ENCODE measurements at places on chromosomes 7 and 10. TPM values are rescaled to one million over a fixed set of nuclear protein-coding genes. Genes with fewer than 3 reads are reported as not detected.

DNA sequence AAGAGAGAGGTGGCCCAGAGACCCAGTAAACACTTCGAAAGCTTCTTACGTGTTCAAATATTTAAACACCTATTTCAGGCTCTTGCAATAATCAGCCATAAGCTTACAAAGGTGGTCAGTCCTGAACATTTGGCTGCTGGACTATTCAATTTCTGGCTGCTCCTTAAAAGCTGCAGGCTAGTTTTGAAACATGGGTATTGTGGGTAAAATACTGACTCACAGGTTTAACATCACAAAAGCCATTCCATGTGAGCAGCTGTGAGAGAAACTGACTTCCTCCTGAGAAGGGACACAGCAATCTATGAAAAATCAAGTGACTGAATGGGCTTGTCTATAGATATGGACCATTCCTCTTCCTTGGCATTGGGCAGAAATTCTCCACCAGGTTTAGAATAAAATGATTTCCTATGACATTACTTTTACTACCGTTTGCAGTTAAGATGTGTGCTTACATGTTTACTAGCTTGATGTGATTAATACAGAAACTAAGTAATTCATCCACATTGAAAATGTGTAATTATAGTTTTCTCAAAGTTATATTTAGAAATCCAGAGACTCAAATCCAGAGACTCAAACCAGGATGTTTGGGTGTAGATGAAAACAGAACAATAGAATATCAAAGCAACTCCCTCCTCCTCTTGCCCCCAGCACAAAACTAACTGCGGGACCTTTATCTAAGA is 252.3 kb downstream of the GATA3 start:
- DNase-seq, result no peak

DNA sequence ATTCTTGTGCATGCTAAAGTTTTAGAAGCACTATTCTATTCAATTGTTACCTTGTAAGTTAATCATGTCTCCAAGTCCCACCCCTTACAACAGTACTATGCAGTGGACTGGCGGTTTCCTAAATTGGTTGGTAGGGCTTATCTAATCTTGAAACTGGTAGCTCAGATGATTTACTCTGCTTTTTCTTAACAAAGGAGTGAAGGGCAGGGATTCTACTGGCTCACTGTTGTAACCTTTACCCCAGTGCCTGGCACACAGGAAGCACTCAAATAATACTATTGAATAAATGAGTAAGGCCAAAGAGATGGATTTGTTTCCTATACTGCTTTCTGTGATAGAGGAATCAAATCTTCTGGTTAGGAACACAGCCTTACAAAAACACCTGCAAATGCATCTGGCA is 46.0 kb upstream of the CYCS start:
- DNase-seq, result no peak

WDR86 gene
- total RNA-seq, result not detected

- DNase-seq, result no peak
Measured at GRCh38 chr7:151809146-151809863, 67.6 kb downstream of the PRKAG2 start.

GPR22 gene
- not detected for total RNA-seq

DNA sequence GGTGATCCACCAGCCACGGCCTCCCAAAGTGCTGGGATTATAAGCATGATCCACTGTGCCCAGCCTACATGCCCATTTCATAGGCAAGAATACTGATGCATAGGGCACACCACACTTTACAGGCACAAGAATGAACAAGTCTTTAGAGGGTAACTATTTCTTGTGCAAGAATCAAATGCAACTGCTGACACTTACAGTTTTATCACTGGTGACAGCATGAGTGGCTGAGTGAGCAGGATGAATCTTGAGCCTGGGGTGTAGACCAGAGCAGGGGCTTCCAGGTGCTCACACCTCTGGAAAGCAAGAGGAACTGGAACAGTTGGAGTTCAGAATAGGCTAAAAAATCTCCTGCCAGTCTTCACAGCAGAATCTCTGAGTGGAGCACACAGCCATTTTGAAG is 287.5 kb downstream of the KCNMA1 start:
- DNase-seq, result no peak

DNA sequence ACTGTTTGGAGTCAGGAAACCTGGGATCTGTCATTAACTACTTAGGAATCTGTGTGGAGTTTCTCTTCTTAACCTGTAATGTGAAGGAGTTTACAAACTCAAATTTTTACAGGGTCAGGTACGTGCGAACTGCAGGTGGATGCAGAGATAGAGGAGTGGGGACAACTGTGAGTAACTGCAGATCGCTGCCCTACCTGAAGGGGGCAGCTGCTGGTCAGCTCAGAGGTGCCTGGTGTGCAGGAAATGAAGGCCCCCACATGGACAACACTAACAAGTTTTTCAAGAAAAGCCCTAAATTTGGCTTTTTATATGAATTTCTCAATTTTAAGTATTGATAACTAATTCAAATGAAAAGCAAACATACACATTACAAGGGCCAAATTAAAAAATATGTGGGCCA is 380.0 kb downstream of the REEP3 start:
- no peak for DNase-seq

- DNase-seq, result no peak
Measured at GRCh38 chr7:4799508-4800268, 24.3 kb downstream of the AP5Z1 start.

MYPN gene
- total RNA-seq, result 0.10 TPM

- DNase-seq, result no peak
Measured at GRCh38 chr7:3540456-3541220, 239.6 kb downstream of the SDK1 start.

PIP gene
- not detected for total RNA-seq

- DNase-seq, result no peak
Measured at GRCh38 chr10:71039551-71039950, 151.2 kb upstream of the PCBD1 start.

DNA sequence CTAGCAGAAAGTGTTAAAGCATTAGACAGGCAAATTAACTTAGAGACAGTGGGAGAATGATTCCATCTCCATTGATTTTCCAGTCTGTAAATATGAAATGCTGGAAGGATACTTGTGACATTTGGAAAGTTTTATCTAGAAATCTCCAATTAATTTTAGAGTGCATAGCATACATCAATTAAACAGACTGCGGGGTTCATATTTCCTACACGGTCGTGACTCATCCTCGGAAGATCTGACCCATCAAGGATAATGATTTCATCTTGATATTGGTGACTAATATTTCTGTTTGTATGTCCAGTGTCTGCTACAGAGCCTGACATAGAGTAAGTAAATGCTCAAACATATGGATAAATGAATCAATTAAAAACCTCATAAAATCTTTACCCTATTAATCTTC is 474.9 kb downstream of the KCNMA1 start:
- no peak for DNase-seq

SUN3 gene
- total RNA-seq, result not detected

GRCh38 chr10:115706026-115706425 is 567.0 kb downstream of the GFRA1 start:
- DNase-seq, result no peak

LRRN3 gene
- 1.3 TPM for total RNA-seq

- DNase-seq, result no peak
Measured at GRCh38 chr10:22317076-22317370, 835 bp downstream of the COMMD3 start.

DNA sequence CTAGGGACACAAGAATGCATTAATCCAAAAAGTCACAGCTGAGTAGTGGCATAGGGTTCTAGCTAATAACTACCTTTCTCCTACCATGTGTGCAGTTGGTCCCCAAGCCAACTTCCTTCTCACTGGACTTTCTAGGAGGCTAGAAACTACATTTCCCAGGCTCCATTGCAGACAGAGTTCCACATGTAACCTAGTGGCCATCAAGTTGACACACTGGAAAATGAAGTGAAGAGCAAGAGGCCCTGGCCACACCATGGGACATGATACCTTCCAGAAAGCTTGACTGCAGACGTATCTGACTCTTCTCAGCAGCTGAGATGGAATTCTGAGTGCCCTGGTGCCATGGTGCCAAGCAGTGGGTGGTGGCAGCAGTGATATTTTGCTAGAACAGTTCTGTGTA is 49.8 kb upstream of the TMEM273 start:
- DNase-seq, result no peak
